DMS153 (cell line): ENCODE measurements at places on chromosomes 2 and 18.

GRCh38 chr2:224211791-224212190 is 172.7 kb upstream of the SERPINE2 start:
- DNase-seq: no peak

- DNase-seq: no peak
These were observed 93.6 kb upstream of the TWIST2 start for GRCh38 chr2:238754259-238754658.

DNA sequence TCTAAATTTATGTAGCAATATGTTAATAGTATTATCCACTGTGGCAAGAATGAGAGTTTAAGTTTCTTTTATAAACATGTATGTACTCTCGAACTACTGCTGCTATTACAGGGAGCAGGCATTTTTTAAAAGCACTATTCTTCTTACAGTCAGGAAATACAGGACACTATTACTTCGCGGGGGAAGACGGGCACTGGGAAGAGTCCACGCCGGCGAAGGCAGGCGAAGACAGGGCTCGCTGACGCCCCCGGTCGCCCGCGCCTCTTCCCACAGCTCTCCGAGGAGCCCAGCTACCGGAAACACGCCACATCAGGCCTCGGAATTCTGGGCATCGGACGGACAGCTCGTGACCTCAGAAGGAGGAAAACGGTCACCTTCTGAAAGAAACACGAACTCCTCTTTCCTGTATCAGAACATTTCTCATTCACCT is 90.2 kb downstream of the FAM161A start:
- DNase-seq: peak; percentile 82

- peak; percentile 63 for DNase-seq
These were observed 48.0 kb upstream of the ATP6V1B1 start for GRCh38 chr2:70887550-70888246.

DNA sequence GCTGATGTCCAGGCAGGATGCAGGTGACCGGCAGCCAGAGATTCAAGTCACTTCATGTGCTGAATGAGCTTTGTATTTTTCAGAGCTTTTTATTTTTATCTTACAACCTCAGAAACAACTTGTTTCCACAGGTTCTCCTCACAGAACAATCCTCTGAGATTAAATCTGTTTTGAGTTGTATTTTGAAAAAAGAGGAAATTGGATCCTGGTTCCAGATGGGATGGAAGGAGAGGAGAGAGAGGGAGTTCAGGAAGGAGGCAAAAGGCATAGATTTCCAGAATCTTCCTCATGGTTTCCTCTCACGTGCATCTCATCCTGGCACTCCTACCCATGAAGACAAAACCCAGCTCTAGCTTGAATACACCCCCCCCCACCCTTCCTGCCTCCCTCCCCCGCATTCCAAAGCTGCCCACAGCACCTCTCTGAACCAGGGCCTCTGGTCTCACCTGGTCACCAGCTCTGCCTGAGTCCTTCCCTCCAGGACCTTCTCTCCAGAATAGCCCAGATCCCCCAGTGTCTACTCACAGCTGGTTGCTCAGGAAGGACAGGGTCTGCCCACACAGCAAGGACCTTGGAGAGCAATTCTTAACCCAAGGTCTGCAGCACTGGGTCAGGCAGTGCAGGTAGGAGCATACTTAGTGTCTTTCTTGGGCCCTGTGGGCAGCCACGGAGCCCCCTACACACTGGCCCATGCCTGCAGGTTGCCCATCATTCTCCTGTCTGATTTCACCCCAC is 104.7 kb downstream of the ZFP36L2 start:
- DNase-seq: no peak

DNA sequence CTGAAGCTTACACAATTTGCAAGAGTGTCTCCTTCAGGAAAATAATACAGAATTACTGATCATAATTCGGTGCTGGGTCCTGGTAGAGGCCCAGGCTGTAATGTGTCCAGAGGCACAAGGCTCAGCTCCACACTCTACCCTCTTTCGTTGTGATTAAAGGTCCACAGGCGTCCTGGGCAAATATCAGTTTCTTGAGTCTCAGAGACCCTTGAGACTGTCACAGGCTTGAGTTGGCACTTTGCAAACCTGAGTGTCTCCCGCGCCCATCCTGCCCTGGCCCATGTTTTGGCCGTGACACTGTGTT is 46.9 kb upstream of the SMAD7 start:
- no peak for DNase-seq

- no peak for DNase-seq
These were observed 441.8 kb downstream of the NYAP2 start for GRCh38 chr2:225841314-225841713.

- DNase-seq: no peak
These were observed 118.1 kb upstream of the GCFC2 start for GRCh38 chr2:75828826-75829225.

GRCh38 chr18:29156531-29156930 is 979.6 kb upstream of the CDH2 start:
- DNase-seq: no peak

GRCh38 chr18:42860011-42860410 is 255.5 kb downstream of the RIT2 start:
- DNase-seq: no peak
